Skin of body (tissue), 3 donors: ENCODE measurements at places on chromosomes 1 and 21. TPM values are rescaled to one million over a fixed set of nuclear protein-coding genes. Genes with fewer than 3 reads are reported as not detected.

- no peak for DNase-seq
Observed at GRCh38 chr1:223106856-223107255, 36.2 kb downstream of the TLR5 start.

DNA sequence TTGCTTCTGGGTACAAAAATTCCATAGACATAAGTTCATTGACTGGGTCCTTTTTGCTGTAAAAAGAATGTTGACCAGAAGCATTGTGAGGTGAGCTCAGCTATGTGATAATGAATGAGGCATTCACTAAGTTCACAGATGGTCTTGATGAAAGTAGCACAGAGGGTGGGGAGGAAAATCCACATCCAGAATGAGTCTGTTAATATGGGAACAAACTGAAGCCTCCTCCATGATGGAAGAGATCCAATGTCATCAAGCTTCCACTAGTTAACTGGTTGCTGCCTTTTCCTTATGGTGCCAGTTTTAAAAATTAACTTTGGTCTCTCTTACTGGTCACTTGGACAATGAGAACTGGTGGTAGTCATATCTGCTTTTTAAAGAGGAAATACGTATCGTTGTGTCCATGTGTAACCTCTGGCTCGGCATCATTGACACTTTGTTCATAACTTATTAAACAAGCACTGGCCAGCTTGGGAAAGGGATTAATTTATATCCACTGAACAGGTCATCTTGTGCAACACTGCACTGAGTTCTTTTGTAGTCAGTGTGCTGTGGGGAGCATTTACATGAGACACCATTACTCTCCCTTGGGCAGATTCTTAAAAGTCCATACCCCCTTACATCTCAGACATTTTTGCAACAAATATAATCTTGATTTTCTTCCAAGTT, 88.6 kb downstream of the ADAMTS1 start:
- no peak for DNase-seq

GRCh38 chr21:46041183-46041582, 56.7 kb upstream of the COL6A2 start:
- DNase-seq, result no peak

GRCh38 chr1:153769221-153769620, 6.0 kb upstream of the SLC27A3 start:
- DNase-seq, result no peak

- no peak for DNase-seq
Observed at GRCh38 chr1:234851450-234852438, 241.8 kb upstream of the IRF2BP2 start.

- peak; percentile 39 for DNase-seq
Observed at GRCh38 chr1:39258146-39258924, 53.8 kb downstream of the MACF1 start.

GRCh38 chr1:6612641-6613360, 730 bp upstream of the PHF13 start:
- peak; percentile 36 for DNase-seq

Gene NBPF26
- total RNA-seq, result 62.6 TPM

Gene TNN
- total RNA-seq, result 2.9 TPM

DNA sequence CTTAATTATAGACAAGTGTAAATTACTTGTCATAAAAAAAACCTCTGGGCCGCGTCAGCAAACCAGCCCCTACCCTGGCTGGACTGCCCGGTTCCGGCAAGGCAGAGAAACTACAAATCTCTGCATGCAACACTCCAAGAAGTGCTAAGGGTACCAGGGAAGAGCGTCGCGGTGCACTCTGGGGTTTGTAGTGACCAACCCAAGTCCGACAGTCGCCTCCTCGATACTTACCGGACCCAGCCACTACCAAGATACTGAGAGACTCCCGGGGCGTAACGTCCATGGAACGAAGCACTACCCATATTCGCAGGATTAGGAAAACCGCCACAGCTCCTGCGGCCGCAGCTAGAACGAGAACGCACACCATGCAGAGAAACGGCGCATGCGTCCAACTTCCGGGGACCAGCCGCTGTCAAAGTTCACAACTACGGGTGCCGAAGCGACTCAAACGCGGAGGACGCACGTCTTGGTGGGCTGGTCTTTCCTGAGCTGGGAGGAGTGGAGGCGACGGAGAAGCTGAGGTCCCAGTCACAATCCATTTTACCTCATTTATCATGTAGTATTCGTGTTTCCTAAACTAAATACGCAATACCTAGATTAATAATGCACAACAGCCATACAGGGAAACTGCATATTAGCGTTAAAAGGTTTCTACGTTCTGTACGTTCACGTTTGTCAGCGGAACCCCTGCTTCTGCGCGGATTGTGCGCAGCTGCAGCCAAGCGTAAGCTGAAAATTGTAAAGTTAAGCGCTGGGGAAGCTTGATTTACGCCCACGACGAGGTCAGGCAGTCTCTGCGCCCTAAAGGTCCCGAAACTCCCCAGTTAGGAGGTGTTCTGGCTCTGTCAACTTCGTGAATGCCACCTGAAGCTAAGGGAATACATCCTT, at the start of gene ALG14:
Gene ALG14 (minus strand): TSS at position 420 of the 888 bp plus-strand sequence. CDS start 53 bp downstream, at position 367.
- DNase-seq, result peak; percentile 98

Gene CFAP107
- not detected for total RNA-seq

GRCh38 chr1:229158927-229159326, 112.0 kb upstream of the RAB4A start:
- no peak for DNase-seq
